Hippocampal formation (tissue), 2 donors: ENCODE measurements at places on chromosomes 11 and 22.
A peak's percentile ranks its signal among the peaks of the same experiment; 100 is the strongest.

DNA sequence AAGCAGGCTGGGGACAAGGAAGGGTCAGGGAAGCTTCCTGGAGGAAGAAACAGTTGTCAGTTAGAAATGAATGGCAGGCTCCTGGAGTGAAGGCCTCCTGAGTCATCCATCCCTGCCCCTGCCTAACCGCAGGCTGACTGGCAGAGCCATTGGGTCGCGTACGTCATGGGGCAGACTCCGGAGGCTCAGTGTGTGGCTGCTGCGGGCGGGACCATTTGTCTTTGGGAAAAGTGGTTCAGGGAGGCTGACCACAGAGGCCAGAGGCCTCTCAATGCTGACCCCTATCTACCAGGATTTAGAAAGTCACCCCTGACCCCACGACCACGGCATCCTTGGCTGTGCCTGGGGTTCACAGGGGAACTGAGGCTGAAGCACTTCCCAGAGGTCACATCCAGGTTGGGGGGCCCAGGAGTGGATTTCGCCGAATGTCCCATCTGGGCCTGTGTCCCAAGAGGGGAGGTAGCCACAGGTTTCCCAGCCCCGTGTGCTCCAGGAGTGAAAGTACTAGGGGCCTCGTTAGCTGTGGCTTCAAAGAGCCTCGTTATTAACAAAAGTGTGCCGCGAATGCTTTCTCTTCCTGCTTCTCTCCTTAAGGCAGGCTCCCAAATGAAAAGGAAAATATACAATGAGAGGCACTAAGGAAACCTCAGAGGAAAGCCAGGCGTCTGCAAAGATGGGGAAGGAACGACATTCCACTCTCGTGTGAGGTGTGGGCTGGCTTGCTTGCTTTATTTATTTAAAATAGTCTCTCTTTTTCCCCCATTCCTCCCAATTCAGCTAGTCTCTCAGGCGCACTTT lies 58.9 kb downstream of the FLRT1 start:
- DNase-seq, result peak; percentile 38

- no peak for DNase-seq
Observed at GRCh38 chr11:92758241-92758780, 211.1 kb upstream of the MTNR1B start.

- no peak for DNase-seq
Observed at GRCh38 chr11:109728056-109728455, 306.1 kb downstream of the C11orf87 start.

- no peak for DNase-seq
Observed at GRCh38 chr11:98568013-98568412, 452.7 kb upstream of the CNTN5 start.
